T-helper 2 cell treated with Interferon-gamma antibody and Interleukin-4, amounts not matched to agents 5 μg/mL and 100 μg/mL, for 36 hours (primary cell): ENCODE measurements at places on chromosomes 2 and 18.

DNA sequence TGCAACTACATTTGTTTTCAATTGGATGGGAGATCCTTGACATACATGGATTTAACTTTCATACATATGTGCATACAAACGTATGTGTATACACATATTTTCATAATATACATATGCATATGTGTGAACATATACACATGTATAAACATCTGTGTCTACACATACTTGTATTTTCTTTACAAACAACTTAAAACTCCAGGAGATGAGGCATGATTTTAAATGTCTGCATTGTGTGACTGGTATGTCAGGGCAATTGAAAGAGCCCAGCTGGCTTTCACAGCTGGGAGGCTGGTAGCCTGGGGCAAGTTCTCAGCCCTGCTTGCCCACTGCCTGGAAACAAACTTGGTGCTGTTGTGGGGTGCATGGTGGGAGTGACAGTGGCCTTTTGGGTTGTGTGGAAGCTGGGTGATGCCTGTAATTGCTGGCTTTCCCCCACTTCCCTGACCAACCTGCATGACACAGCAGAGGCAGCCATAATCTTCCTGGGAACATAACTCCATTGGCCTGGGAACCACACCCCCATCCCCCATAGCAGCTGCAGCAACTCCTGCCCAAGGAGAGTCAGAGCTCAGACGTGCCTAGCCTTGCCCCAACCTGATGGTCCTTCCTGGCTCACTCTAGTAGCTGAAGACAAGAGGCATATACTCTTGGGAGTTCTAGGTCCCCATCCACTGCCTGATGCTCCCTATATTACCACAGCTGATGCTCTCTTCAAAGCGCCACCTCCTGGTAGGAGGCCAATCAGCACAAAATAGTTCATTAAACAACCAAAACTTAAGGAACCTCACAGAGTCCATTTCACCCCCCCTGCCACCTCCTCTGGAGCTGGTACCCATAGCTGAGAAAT is 158.3 kb downstream of the CERS6 start:
- no peak for DNase-seq

DNA sequence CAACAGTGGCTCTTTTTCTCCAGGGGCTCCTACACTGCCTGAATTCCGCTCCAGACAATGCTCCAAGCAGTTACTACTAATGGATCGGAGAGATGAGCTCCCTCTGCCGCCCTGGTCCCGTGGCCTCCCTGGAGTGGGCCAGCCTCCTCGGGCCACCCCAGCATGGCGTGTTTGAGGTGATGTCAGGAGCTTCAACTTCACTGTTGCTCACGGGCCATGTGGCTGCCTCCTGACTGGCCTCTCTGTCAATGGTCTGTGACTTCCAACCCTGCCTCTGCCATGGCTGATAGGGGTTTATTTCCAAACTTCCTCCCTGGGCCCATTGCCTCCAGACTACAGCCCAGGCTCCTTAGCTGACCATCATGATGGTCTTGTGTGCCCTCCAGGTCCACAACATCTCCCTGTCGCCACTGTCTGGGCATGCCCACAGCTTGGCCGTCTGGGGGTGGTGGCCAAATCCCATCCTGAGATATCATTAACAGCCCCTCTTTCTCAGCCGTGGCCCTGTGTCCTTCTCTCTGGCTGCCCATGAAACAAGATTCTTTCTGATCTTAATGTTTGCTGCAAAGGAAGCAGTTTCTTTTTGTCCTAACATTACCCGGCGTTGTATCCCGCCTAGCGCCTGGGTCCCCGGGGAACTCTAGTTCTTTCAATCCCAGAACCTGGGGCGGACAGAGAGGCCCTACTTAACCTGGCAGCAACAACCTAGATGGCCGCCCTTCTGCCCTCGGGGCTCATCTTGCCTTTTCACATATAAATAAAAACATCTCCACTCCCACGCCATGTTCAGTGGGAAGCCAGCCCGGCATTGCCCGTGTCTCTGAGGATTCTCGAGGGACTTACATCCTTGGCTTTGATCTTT is 38.1 kb downstream of the ATOH8 start:
- DNase-seq: no peak

GRCh38 chr2:4942441-4942840 is 749.7 kb upstream of the SOX11 start:
- no peak for DNase-seq

DNA sequence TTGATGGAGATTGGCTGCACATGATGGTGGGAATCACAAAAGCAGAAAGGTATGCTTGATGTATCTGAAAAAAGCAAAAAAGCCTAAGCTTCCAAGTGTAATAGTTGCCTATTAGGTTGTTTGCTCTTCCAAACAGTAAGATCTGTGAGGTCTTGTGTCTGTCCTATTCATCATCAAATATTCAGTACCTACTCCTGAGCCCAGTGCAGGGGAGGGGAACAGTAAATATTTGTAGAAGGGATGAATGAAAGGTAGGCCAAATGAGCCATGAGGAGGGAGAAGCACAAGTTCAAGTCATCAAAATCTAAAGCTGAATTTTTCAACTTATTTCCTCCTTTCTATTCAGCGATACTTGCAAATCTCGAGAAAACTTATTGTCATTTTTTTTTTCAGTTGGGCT is 153.2 kb upstream of the ETAA1 start:
- no peak for DNase-seq

DNA sequence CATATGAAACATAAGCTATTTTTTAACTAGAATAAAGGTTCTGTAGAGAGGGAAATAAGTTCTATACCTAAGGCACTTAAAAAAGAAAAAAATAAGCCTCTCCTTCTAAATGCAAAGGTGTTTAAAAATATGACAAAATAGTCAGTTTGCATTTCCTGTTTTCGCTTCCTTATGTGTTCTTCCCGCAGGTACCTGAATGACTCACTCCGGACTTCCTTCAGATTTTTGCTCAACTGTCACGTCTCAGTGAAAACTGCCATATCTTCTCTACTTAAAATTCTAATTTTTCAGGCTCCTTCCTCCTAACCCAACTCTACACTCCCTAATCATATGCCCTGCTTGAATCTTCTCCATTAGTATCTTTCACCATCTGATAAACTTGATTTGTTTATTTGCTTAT is 1333.1 kb downstream of the LRP1B start:
- no peak for DNase-seq

DNA sequence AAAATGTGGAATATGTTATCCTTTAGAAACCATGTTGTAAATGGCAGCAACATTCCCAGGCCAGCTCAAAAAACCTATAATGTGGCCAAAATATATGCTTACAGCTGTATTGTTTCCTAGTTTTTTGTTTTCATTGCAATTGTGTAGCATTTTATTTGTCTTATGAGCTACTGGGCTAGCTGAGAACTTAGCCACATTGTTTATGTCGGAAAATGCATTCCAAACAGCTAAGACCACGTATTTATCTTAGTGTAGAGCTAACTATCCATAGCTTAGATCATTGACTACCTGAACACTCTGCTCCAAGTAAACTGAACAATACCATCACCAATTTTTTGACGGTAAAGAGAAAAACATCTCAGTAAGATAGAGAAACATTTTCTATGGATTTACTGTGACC is 38.4 kb downstream of the METAP1D start:
- no peak for DNase-seq

- peak; percentile 82 for DNase-seq
Measured at GRCh38 chr2:38653715-38654527, 12.0 kb upstream of the GALM start.

GRCh38 chr2:148162871-148163270 is 142.0 kb downstream of the MBD5 start:
- DNase-seq: no peak

DNA sequence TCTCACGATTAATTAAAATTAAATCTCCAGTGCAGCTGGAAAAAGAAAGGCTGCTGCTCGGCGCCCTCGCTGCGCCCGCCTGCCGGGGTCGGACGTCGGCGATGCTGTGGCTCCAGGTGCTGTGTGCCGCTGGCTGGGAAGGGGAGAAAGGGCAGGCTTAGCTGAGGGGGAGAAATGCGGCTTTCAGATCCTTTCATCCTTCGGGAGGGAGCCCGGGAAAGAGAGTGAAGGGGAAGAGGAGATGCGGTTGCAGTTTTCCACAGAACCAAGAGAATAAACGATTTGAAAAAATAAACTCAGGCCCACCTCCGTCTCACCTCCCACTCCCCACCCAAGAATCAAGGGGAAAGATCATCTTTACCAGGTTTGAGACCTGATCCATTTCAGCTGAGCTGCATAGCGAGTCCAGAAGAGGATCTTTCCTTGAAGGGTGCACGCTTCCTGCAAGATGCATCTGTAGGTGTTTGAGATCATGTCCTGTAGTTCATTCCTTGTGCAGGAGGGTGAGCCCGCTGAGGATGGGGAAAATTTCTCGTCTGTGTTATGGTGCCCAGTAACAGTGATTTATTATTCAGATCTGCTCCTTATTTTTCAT is 495 bp downstream of the TMEM169 start:
- no peak for DNase-seq

DNA sequence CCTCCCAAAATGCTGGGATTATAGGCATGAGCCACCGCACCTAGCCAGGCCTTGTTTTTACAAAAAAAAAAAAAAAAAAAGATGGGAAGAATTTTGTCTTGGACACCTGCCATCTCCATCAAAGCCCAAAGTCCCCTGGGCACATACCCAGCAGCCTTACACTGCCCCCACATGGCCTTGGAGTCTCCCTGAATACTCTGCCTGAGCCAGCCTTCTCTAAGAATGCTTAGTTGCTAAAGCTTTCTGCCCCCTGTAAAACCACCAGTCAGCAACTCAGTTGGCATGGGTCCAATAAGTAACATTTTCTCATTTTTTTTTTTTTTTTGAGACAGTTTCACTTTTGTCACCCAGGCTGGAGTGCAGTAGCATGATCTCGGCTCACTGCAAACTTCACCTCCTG is 40.6 kb downstream of the SPC25 start:
- no peak for DNase-seq

DNA sequence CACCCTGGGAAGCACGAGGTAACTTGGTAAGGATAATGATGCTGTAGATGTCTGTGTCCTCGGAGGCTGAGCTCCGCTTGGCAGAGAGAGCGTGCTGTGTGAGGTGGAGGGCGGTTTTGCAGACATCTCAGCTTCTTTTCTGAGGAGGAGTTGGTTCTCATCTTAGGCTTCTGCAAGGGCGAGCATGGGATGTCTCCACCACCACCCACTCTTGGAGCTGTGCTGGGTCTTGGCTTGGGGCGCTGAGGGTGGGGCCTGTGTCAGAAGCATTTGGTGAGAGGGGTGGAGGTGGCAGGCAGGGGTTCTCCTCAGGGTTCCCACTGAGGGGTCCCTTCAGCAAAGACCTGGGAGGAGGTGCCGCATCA is 9.2 kb downstream of the OXER1 start:
- DNase-seq: no peak

GRCh38 chr2:167381349-167381748 is 493.1 kb downstream of the XIRP2 start:
- no peak for DNase-seq

DNA sequence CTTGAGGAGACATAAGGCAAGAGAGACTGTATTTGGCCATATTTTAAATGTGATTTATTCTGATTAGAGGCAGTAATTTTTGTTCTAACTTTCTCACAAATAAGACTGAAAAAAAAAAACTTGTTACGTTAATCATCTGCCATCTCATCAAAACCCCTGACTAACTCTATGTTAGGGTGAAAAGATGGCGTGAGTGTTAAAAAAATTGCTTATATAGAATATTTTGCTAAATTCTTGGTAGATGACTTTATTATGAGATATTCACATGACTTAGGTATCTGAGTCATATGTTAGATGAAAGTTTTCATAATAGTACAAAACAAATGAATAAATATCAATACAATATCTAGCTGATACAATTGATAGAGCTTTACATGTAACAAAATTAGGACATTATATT is 1508.7 kb upstream of the TMEFF2 start:
- DNase-seq: no peak

DNA sequence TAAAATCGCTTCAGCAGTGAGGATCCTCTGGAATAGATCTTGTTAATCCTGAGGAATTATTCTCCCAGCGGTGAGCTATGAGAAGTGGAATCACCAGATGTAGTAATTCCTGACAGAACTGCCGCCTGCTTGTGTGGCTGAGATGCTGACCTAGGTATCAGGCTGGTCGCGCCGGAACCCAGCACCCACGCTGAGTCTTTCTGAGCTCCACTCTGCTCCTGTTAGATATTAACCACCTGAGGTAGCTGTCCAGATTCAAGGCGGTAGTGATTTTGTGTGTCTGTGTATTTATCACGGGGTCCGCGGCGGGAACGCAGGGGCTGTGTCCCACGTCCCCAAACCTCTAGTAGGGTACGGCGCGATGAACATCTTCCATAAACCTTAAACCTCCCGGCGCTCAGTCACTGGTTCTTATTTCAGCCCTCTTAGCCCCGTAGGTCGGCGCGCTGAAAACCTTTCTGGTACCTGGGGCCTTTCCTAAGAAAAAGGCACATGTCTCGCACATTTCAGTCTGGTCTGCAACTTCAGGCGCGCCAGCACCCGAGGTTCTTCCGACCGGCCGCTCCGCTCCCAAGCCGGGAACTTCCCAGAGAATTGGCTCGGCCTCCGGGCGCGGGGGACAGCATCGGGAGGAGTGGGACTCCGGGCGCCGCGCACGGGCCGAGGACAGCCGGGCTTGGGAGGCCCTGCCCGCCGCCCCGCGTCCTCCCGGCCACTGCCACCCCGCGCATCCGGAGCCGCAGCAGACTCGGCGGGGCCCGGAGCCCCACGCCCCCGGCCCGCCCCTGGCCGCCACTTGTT is 542 bp upstream of the CNNM3 start:
- DNase-seq: peak; percentile 36

- no peak for DNase-seq
Measured at GRCh38 chr2:227488045-227488444, 16.1 kb downstream of the AGFG1 start.

- no peak for DNase-seq
Measured at GRCh38 chr2:21396252-21396651, 272.5 kb downstream of the TDRD15 start.

DNA sequence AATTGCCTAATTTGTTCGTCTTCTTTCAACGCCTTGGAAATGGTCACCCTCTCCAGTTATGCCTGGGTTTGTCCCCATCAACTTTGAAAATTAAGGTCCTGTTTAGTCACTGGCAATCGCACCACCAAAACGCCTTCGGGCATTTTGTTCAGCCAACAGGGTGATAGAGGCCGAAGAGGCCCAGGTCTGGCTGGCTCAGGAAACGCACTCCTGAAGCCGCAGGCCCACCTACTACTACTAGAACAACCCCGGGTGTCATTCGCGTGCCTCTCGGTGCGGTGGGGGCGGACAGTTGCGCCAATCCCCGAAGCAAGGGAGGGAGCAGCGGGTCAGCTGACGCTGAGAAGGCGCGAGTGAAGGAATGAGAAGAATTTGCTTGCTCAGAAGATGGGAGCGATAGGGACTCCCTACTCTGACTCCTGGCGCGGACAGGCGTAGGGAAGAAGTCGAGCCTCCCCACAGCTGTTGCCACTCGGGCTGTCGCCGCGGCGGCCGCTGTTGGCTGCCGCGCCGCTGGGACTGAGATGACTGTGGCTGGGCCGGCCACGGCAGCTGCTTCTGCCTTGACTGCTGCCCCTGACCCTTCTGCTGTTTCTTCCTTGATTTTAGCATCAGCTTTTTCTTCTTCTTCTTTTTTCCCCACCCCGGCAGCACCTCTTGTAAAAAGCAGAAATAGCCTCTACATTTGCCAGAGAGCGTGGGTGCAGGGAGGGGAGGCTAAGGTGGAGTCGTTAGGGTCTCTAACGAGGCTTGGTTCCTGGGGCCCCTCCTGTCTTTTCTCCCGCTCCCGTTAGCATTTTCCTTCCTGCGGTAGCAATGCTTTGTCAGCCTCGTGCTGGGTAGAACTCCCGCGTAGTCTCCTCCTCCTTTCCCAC is 387.6 kb downstream of the FIGN start:
- no peak for DNase-seq

- DNase-seq: no peak
Measured at GRCh38 chr2:120861576-120862191, 126.0 kb downstream of the GLI2 start.

GRCh38 chr18:45255197-45255890 is 359.9 kb upstream of the SLC14A2 start:
- DNase-seq: no peak
